Mammary epithelial cell (primary cell): ENCODE measurements at places on chromosomes 11 and 22.

GRCh38 chr11:620201-620600, 4.5 kb upstream of the IRF7 start:
- DNase-seq, result no peak

- DNase-seq, result no peak
Measured at GRCh38 chr22:37021710-37022482, 2.4 kb downstream of the MPST start.

DNA sequence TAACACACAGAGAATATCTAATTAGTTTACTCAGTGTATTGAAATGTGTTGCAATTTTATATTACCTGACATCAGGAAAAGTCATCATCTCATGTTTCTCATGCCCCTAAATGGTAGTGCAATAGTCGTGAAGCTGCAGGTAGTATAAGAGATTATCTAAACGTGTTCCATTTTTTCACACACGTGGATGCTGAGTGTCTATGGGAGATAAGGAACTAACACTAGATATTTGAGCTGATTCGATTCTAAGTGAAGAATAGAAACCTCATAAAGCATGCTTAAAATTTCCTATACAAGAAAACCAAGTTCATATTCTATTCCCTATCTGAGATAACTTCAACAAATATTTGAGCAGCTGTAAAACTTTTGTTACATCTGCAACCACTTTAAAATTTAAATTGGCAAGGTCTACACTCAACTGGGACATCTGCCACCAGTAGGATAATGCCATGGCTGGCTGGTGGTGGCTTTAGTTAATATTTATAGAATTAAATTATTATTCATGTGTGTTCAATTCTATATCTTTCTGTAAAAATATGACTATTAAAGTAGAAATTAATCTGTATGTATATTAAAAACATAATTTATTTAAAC, 388.8 kb downstream of the LUZP2 start:
- DNase-seq, result no peak

- no peak for DNase-seq
Measured at GRCh38 chr11:14552089-14552488, 31.9 kb upstream of the PSMA1 start.

GRCh38 chr22:19105456-19105855, 16.8 kb downstream of the DGCR2 start:
- no peak for DNase-seq
